Spinal cord (tissue), 10 donors: ENCODE measurements at places on chromosomes 6 and 20.

DNA sequence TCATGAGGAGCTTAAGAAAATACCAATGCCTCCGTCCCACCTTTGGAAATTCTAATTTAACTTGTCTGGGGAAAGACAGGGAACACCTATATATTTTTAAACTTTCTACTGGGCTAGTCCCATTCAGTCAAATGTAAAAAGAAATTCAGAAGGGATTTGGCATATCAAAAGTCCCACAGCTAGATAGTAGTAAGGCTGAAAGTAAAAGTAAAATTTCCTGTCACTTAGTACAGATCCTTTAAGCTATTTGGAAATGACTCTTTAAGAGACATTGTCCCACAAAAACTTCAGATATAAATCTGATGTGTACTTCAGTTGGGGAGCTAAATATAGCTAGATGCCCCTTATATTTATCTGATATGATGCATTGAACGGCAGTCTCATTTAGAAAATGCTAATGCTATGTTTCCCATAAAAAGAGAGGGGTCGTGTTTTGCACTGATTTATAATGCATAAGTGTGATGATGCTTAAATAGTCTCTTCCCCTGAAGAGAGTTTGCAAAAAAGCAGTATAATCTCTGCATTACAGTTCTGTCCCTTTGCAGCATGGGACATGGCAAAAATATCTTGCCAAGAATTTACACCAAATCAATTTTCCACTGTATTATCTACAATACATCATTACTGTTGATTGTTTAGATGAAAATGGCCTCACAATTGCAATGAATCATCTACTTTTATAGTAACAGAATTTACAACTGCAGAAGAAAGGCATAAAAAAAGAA lies 860.8 kb upstream of the MAP3K7 start:
- H3K4me3 ChIP-seq, result no peak overlapping the region
- no peaks in the 10 kb centered on the region for H3K27me3 ChIP-seq
- no peak for DNase-seq
- no peak overlapping the region for H3K27ac ChIP-seq
- H3K36me3 ChIP-seq, result no peaks in the 10 kb centered on the region
- no peaks in the 10 kb centered on the region for H3K4me1 ChIP-seq

GRCh38 chr20:48912065-48912464 lies 9.4 kb upstream of the ARFGEF2 start:
- no peaks in the 10 kb centered on the region for H3K4me1 ChIP-seq
- no peak overlapping the region for H3K4me3 ChIP-seq
- no peak for DNase-seq

GRCh38 chr20:53061192-53062108 lies 89.3 kb downstream of the TSHZ2 start:
- H3K27me3 ChIP-seq, result no peaks in the 10 kb centered on the region
- no peak overlapping the region for H3K27ac ChIP-seq
- no peaks in the 10 kb centered on the region for H3K36me3 ChIP-seq
- no peak for DNase-seq
- H3K4me3 ChIP-seq, result no peak overlapping the region

DNA sequence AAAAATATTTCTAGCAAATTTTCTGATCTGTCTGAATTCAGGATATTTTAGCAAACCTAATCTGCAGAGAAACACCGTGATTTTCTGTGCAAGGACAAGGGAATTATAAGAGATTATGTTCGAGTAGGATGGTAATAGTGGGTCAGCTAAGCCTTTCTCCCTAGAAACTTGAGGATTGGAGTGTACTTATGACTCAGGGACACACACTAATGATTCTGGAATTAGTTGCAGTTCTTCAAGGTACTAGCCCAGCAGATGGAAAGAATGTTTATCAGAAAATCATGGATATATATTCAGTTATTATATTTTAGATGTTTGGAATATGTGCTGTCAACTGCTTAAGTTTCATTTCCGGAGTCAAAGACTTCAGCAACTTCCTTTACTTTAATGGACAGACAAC lies 177.1 kb upstream of the MAP3K7 start:
- H3K36me3 ChIP-seq, result no peaks in the 10 kb centered on the region
- H3K27ac ChIP-seq, result no peak overlapping the region
- H3K4me3 ChIP-seq, result no peak overlapping the region
- no peak for DNase-seq
- H3K27me3 ChIP-seq, result no peaks in the 10 kb centered on the region
- no peaks in the 10 kb centered on the region for H3K4me1 ChIP-seq

GRCh38 chr6:111845441-111845871 lies 27.8 kb downstream of the FYN start:
- peak overlapping the region; percentile 88 for H3K27ac ChIP-seq
- DNase-seq, result no peak
- H3K4me1 ChIP-seq, result peaks cover 49% of the 10 kb centered on the region
- H3K36me3 ChIP-seq, result peaks cover 11% of the 10 kb centered on the region

- H3K27me3 ChIP-seq, result no peaks in the 10 kb centered on the region
- peaks cover 9% of the 10 kb centered on the region for H3K36me3 ChIP-seq
- peaks cover 40% of the 10 kb centered on the region for H3K4me1 ChIP-seq
- DNase-seq, result no peak
- H3K27ac ChIP-seq, result no peak overlapping the region
- H3K4me3 ChIP-seq, result no peak overlapping the region
These were observed 30.2 kb downstream of the RRBP1 start for GRCh38 chr20:17651760-17652388.

GRCh38 chr6:167324111-167324510 lies 775 bp upstream of the TTLL2 start:
- H3K27me3 ChIP-seq, result no peaks in the 10 kb centered on the region
- no peak overlapping the region for H3K4me3 ChIP-seq
- peaks cover 3% of the 10 kb centered on the region for H3K4me1 ChIP-seq
- no peaks in the 10 kb centered on the region for H3K36me3 ChIP-seq

- no peaks in the 10 kb centered on the region for H3K27me3 ChIP-seq
- no peak for DNase-seq
- no peaks in the 10 kb centered on the region for H3K4me1 ChIP-seq
- no peak overlapping the region for H3K27ac ChIP-seq
These were observed 305.8 kb upstream of the RSPO3 start for GRCh38 chr6:126812651-126813050.

GRCh38 chr6:48564036-48564820 lies 453.2 kb upstream of the PTCHD4 start:
- H3K4me3 ChIP-seq, result no peak overlapping the region
- no peaks in the 10 kb centered on the region for H3K4me1 ChIP-seq
- no peaks in the 10 kb centered on the region for H3K36me3 ChIP-seq
- no peaks in the 10 kb centered on the region for H3K27me3 ChIP-seq
- H3K27ac ChIP-seq, result no peak overlapping the region
- DNase-seq, result no peak

DNA sequence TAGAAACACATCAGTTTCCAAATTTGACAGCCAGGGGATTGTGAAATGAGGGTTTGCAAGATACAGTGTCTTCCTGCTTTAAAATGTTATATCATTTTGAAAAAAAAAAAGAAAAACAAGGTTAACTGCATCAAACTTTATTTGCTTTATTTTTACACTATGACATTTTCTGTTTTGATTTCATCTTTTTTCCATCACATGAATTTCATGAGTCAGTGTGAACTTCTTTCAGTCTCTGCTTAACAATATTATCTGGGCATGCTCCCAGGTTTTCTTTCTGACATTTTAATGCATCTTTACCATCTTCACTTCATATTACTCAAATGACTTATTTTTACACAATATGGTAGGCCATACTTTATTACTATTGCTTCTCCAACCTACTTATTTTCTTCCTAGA lies 1.9 kb downstream of the NCOA7 start:
- H3K27me3 ChIP-seq, result no peaks in the 10 kb centered on the region
- DNase-seq, result no peak
- H3K27ac ChIP-seq, result no peak overlapping the region
- H3K4me3 ChIP-seq, result no peak overlapping the region

DNA sequence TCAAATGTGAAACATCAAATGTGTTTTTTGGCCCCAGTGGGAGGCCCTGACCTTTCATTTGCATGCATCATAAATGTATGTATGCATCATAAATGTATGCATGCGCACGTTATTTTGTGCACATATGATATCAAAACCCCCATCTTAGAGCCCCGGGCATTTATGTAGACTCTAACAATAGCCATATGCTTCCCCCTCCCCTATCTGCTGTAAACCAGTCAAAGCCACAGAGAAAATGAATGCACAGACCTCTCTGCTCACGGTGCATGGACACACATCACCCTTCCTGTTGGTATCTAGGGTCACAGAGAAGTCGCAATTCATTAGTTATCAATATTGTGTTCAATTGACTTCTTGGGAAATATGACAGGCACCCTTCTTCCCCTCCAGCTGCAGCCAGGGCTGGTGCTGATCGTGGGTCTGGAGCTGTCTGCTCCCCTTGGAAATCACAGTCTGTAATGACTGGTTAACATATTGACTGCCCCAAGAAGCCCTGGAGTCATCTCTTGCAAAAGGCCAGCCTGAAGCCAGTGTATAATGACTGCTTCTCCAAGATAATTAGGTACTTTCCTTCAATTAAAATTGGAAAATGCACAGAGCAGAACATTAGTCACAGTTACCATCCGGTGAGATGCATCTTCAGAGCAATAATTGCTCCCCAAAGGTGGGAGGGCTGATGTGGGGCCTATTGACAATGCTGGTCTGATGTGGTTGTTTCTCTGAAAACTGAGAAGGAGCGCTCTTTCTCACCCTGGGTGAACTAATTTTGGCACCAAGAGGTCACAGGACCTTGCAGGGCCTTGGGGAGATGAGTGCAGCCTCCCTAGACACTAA lies 532.2 kb downstream of the CDH26 start:
- H3K27ac ChIP-seq, result no peak overlapping the region
- no peaks in the 10 kb centered on the region for H3K36me3 ChIP-seq

DNA sequence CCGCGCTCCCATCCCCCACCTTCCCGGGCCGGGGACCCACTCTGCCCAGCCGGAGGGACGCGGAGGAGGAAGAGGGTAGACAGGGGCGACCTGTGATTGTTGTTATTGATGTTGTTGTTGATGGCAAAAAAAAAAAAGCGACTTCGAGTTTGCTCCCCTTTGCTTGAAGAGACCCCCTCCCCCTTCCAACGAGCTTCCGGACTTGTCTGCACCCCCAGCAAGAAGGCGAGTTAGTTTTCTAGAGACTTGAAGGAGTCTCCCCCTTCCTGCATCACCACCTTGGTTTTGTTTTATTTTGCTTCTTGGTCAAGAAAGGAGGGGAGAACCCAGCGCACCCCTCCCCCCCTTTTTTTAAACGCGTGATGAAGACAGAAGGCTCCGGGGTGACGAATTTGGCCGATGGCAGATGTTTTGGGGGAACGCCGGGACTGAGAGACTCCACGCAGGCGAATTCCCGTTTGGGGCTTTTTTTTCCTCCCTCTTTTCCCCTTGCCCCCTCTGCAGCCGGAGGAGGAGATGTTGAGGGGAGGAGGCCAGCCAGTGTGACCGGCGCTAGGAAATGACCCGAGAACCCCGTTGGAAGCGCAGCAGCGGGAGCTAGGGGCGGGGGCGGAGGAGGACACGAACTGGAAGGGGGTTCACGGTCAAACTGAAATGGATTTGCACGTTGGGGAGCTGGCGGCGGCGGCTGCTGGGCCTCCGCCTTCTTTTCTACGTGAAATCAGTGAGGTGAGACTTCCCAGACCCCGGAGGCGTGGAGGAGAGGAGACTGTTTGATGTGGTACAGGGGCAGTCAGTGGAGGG lies 2.8 kb downstream of the SOX4 start:
- peak overlapping the region; percentile 86 for H3K4me3 ChIP-seq
- no peaks in the 10 kb centered on the region for H3K27me3 ChIP-seq
- peaks cover 13% of the 10 kb centered on the region for H3K36me3 ChIP-seq
- peak; percentile 78 for DNase-seq

- H3K36me3 ChIP-seq, result no peaks in the 10 kb centered on the region
- no peak for DNase-seq
- no peaks in the 10 kb centered on the region for H3K4me1 ChIP-seq
- H3K4me3 ChIP-seq, result no peak overlapping the region
- H3K27me3 ChIP-seq, result no peaks in the 10 kb centered on the region
These were observed 63.9 kb downstream of the MAP7 start for GRCh38 chr6:136486357-136486756.

DNA sequence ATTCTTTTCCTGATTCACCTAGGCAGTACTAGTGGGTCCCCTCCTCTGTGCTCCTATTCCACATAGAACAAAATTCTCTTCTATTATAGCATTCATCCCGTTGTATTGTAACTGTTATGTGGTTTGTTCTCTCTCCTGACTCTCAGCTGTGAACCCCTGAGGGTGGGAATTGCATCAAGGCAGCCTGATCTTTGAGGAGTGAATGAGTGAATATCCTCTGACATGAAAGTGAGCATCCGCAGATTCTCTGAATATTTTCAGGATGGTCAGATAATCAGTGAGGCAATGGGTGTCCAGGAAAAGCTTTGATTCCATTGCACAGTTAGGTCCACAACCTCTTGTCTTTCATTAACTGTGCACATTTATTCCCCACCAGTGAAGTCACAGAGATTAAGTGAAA lies 67.6 kb upstream of the SLC22A23 start:
- H3K4me3 ChIP-seq, result no peak overlapping the region
- no peaks in the 10 kb centered on the region for H3K4me1 ChIP-seq
- H3K27ac ChIP-seq, result no peak overlapping the region
- DNase-seq, result no peak
